ENCODE measurements at places on chromosomes 3 and 15.

GRCh38 chr15:89184357-89184756 lies 37.0 kb downstream of the RLBP1 start:
- DNase-seq: no peak

GRCh38 chr3:40718681-40719080 lies 193.9 kb downstream of the ZNF621 start:
- DNase-seq: no peak

DNA sequence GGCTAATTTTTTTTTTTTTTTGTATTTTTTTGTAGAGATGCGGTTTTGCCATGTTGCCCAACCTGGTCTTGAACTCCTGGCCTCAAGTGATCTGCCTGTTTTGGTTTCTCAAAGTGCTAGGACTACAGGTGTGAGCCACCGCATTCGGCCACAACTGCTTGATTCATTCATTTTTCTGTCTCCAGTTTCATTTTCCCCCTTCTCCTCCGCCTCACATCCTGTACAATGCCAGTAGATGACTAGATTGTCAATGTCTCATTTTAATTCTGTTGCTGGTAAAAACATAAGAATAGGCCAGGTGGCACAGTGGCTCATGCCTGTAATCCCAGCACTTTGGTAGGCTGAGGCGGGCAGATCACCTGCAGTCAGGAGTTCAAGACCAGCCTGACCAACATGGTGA lies 12.0 kb upstream of the ZNF592 start:
- DNase-seq: no peak

- no peak for DNase-seq
Measured at GRCh38 chr3:169624533-169624972, 39.0 kb downstream of the MECOM start.

DNA sequence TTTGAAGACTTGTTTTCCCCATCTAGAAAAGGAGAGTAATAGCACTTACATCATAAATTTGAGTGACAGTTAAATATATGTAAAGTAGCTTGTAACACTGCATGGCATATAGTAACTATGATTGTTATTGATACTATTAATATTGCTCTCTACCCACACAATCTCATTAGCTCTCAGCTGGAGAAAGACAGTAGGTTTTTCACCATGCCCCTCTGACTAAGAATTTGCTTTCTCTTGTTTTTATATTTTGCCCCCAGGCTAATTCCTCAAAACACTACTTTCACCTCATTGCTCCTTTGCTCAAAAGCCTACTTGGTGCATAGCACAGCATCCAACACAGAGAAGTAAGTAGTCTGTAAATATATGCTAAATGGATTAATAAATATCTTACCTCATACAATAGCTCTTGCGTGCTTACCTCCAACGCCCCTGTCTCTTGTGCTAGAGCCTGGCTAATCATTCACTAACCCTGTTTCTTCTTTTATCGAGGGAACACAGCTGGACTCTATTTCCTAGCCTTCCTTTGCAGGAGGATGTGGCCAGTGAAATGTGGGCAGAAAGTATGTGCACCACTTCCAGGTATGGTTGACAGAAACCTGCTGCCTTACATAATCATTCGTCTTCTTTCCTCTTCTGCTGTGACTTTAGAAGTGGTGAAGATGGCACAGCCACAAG lies 190.0 kb downstream of the PLCH1 start:
- DNase-seq: no peak

GRCh38 chr3:61808999-61809398 lies 247.6 kb downstream of the PTPRG start:
- DNase-seq: no peak

GRCh38 chr3:187802928-187803259 lies 57.6 kb upstream of the BCL6 start:
- no peak for DNase-seq

- DNase-seq: no peak
Measured at GRCh38 chr15:58795825-58796224, 24.7 kb downstream of the MINDY2 start.

GRCh38 chr3:166706094-166706493 lies 674.0 kb downstream of the ZBBX start:
- no peak for DNase-seq

DNA sequence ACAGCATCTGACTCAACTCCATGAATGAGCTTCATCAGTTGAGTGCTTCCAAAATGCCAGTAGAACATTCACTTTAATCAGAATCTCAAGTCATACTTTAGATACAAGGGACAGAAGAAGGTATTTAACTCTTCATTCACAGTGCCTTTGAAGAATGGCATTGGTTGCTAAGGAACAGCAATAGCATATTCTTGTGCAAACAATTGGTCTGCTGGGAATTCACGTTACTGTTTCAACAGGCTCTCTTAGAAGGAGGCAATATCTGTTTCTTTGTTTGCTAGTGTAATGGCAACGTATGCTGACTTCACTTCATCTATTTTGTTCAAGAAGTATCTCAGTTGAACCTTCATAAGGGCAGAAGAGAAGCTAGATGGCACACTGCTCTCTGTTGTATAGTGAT lies 113.9 kb downstream of the TMEM108 start:
- DNase-seq: no peak

DNA sequence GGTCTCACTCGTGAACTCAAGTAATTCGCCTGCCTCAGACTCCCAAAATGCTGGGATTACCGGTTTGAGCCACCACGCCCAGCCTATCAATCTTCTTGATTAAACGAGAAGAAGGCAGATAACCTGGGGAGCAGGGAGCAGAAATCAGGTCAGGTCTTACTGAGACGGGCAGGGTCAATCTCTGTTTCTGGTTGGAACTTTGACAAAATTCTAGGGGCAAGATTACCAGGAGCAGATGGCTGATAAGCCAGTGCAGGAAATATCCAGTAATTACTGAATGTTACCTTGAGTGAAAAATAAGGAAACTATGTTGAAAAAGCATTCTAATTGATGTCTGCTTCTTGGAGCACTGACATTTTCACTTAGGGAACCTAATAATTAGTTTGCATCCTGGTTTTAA lies 24.4 kb upstream of the GOLM2 start:
- DNase-seq: no peak

DNA sequence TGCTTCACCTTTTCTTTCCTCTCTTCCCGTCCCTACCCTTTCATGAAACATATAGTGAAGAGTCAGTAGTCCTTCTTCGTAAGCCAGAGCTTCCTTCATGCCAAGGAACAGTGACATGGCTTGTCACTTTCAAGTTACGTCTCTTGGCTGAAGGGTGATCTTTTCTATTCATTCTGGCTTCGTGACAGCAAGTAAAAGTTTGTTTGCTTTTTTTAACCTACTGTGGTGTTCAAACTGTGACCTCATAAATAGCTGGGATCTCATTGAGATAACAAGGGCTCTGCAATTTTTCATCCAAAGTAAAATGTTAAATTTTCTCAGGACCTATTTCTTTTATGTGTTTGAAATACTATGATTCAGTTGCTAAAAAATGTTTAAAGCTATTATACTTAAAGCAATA lies 10.5 kb downstream of the CDIN1 start:
- no peak for DNase-seq

- DNase-seq: no peak
Measured at GRCh38 chr3:169350228-169350627, 313.3 kb downstream of the MECOM start.

DNA sequence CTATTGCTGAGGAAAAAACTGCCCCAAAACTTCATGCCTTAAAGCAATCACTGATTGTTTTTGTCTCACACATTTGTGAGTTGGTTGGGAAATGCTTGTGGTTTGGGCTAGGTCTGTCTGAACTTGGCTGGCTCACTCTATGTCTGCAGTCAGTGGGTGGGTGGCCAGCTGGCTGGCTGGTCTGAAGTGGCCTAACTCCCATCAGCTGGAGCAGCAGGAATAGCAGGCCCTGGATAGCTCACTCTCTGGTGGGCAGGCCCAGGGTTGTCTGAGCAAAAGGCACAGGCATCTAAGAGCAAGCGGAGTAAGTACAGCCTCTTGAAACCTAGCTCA lies 37.7 kb upstream of the PRR20G start:
- DNase-seq: no peak

DNA sequence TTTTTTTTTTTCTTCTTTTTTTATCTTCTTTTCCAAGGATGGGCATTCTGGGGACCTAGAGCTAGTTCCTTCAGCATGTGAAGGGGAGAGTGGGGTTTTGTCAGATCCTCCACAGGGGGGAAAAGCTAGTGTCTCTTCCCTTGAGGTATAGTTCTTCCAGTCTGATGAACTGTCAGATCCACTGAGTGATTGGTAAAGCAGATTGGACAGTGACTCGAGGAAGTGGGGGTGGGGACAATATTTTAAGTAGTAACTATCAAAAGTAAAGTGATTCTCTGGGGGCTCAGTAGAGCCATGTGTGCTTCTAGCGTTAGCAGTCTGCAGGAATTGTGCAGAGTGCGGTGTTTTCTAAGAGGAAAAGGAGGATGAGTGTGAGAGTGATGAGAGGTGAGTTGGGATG lies 62.0 kb upstream of the TRIM71 start:
- no peak for DNase-seq

DNA sequence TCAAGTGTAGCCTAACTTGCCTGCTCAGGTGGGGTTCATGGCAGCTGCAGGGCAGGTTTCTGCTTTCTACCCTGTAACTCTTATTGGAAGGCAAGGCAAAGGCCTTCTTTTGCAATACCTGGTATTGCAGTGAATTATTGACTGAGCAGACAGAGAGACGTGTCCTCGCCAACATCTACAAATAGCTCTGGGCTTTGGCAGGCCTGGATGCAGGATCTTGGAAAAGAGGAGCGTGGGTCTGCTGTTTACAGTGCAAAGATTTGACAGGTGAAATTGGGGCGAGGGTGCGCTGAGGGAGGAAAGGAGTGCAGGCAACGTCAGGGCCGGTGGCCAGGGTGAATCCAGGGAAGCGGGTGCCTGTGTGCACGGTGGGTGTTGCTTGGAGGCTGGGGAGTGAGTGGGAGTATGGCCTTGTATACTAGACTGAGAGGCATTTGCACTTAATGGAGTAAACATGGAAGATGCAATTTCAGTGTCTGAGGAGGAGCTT lies 44.5 kb downstream of the ST6GAL1 start:
- no peak for DNase-seq

DNA sequence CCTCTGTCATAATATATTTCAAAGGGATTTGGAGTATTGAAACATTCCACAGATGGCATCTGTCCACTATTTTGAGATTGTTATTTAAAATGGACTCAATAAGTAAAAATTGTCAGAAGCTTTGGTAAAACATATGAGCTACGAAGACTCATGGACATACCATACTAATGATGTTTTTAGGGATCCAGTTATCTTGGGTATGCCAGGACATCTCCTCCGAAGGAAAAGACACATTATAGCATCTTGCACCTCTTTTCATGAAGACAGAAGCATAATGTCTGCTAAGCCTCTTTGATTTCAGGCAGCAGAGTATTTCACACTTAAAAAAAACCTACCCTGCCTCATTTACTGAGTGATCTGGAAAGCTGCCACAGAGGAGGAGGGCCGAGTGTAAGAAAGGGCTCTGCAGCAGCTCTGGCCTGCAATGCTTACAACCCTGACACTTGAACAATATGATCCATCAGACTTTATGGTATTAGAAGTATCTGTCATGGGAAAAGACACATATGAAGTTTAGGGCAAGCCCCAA lies 284.8 kb downstream of the TUSC7 start:
- no peak for DNase-seq

GRCh38 chr3:138381950-138382715 lies 33.8 kb downstream of the MRAS start:
- DNase-seq: peak; percentile 61

DNA sequence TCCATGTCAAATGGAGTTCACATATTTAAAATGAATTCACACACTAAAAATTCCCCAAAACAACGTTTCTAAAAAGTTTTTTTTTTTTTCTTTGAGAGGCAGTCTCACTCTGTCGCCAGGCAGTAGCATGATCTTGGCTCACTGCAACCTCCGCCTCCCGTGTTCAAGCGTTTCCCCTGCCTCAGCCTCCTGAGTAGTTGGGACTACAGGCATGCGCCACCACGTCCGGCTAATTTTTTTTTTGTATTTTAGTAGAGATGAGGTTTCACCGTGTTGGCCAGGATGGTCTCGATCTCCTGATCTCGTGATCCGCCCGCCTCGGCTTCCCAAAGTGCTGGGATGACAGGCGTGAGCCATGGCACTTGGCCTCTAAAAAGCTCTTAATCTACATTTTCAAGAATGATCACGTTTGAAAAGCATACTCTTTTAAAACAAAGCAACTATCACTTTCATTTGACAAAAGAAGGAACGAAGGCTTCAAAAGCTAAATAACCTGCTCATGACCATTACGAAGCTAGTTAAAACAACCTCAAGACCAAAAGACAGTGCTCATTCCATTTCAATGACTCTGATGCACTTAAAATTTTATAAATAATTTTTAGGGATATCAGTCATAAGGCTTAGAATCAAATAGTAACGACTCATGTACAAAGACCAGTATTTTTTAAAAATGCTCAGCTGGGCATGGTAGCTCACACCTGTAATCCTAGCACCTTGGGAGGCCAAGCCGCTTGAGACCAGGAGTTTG lies 5.5 kb downstream of the UBE3A start:
- no peak for DNase-seq

- DNase-seq: no peak
Measured at GRCh38 chr3:10614168-10614567, 108.8 kb upstream of the ATP2B2 start.

- DNase-seq: no peak
Measured at GRCh38 chr3:10837849-10838248, 21.8 kb downstream of the SLC6A11 start.

DNA sequence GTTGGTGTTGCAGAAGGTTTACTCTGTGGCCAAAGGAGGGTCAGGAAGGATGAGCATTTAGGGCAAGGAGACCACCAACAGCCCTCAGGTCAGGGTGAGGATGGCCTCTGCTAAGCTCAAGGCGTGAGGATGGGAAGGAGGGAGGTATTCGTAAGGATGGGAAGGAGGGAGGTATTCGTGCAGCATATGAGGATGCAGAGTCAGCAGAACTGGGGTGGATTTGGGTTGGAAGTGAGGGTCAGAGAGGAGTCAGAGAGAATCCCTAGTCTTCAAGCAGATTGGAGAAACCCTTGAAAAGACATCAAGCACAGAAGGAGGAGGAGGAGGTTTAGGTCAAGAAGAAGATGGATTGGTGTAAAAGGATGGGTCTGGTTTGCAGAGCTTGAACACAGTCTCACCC lies 4.0 kb downstream of the CCR5 start:
- no peak for DNase-seq

GRCh38 chr3:136929977-136930670 lies 27.7 kb upstream of the IL20RB start:
- DNase-seq: no peak

DNA sequence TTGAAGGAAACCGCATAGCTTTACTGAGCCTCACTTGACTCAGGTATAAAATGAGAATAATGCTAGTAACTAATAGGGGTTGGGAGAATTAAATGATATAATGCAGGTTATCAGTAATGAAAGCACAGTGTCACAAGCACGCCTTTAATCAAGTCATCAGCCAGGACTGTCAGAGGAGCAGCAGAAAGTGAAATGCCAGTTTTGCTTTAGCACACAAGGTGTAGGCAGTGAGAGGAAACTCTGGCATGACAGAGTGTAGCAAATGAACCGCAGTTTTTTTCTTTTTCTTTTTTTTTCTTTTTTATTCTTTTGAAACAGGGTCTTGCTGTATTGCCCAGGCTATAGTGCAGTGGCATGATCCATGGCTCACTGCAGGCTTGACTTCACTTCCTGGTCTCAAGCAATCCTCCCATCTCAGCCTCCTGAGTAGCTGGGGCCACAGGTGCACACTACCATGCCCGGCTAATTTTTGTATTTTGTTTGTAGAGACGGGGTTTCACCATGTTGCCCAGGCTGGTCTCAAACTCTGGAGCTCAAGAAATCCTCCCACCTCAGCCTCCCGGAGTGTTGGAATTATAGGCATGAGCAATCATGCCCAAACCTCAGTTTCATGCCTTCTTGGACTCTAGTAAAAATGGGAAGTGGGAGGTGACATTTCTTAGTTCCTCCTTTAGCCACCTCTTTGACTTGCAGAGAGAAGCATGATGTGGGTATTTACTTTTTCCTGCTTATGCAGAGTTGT lies 9.7 kb upstream of the SCAANT1 start:
- no peak for DNase-seq
